Stimulated activated CD4-positive, alpha-beta T cell treated with anti-CD3 and anti-CD28 coated beads, Interleukin-4, amount 100 ng/mL, for 48 hours (primary cell): ENCODE measurements at places on chromosomes 2 and 18.

DNA sequence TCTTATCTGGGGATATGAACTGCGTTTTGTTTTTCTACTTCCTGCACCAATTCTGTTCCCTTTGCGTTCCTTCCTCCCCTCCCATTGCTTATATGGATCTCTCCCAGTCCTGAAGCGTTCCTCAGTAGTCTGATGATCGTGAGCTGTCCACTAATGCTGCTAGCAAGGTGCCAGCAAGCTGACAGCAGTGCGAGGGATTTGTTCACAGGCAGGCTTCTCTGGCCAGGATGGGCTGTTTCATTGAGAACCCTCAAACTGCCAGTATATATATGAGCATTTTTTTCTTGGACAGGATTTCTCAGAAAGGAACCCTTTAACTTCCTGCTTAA is 40.1 kb downstream of the GTF3C3 start:
- DNase-seq: no peak

- DNase-seq: no peak
Observed at GRCh38 chr2:47336259-47337238, 66.4 kb upstream of the MSH2 start.

- no peak for DNase-seq
Observed at GRCh38 chr2:145723872-145724271, 1204.0 kb upstream of the ZEB2 start.

DNA sequence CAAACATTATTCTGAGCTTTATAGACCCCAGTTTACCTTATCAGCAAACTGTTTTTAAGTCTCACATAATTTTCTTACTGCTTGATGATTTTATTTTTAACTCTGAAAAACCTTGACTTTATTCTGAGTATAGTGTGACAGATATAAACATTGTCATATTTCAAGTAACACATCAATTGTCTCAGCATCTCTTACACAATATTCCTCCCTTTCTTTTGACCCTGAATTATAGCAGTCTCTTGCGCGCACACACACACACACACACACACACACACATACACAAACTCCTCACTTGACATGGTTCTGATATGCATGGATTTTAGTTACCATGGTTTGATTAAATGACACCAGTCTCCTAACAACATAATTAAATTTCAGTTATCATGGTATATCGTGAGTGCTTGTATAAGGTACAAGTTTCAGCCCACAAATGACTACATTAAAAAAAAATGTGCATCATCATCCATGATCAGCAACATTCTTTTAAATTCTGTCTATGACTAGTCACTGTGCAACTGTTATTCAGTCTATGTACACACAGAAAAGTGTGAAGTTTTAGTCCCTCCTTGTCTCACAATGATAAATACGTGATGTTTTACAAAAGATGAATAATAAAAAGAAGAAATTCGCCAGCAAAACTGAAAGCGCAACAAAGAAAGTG is 39.5 kb upstream of the TACR1 start:
- DNase-seq: no peak

DNA sequence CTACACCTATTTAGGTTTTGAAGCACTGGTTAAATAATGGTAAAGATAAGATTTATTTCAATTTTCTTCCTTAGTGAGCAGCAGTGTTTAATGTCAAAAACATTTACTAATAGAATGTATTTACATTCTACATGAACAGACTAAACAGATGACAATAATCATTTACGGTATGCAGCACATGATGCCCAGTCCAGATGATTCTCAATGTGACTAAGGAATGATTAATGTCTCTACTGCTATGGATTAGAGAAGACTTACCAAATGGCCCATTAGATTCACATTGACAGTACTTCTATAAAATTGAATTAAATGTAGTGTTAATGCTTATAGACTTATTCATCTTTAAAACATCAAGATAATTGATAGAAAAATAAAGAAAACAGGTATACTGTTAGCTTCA is 22.1 kb upstream of the SLC5A7 start:
- DNase-seq: no peak

- no peak for DNase-seq
Observed at GRCh38 chr2:79171348-79171958, 11.9 kb upstream of the REG3A start.

- DNase-seq: no peak
Observed at GRCh38 chr2:218819093-218819492, 12.5 kb downstream of the PRKAG3 start.

DNA sequence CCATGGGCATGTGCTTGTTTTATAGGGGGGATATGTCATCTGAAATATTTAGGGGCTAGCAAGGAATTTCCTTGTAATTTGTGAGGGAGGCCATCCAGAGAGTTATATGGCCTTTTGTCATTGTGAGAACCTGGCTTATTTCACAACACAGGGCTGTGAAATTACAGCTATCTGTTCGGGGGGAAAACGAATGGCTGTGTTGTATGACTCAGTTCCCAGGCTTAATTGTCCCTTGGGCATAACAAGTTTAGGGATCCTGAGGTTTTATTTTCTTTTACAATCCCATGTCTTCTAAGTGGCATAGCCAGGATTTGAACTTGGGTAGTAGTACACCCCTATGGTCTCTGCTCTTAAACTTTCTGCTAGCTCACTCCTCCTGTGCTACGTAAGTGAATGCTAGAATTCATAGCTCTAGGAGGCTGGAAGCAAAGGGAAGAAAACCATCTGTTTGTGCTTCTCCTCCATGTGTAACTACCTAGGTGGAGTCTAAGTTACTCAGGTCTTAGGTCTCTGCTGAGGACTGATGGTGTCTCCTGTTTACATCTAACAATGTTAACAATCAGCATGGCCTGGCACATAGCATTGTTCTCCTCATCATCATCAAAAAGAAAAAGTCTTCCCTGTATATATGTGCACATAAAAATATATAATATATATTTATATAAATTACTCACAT is 53.8 kb downstream of the SKA1 start:
- DNase-seq: no peak

DNA sequence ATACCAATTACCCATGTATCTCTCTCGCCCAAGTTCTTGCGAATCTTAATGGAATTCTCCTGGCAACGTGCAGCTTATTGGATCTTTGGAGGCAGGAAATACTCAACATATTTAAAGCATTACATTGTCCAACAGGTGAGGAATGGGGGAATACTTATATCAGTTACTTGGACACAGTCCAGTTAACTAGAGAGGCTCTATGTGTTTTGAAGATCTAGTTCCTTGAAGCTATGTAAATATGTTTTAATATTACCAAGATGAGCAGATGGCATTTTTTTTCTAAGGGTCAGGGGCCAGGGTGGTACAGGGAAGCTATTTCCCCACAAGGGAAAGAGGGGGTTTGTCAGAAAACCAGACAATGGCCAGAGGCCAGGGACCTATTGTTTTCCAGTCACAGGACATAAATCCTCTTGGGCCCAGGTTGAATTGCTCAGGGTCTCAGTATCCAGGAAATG is 26.8 kb upstream of the MC5R start:
- DNase-seq: no peak

DNA sequence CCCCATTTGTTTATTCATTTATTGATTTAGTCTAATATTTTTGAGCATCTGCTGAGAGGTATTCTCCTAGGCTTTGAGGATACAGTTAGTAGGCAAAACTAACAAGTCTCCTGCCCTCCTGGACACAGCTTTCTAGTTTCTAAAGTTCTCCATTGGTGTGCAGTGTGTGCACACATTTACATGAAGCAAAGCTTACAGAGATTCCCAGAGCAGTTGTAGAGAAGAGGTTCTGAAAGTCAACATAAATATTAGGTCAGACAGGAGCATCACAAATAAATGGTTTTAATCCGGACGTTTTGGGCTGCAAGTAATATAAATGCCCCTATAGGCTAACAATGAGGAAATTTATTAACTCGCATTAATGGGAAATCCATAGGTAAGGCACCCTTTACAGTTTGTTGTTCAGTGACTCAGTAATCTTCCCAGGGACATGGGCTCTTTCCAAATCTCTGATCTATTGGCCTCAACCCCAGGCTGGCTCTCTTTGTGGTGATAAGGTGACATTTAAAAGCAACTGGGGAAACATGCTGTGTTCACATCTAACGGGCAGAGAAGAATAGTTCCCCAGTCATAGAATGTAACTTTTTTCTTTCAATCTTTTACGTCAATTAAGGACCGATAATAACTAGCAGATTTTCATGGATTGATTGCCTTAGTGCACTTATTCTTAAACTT is 407.2 kb downstream of the PTPRM start:
- no peak for DNase-seq

GRCh38 chr2:217666338-217666737 is 336.5 kb downstream of the TNS1 start:
- no peak for DNase-seq
